Fibroblast of the conjunctiva (primary cell): ENCODE measurements at places on chromosomes 12 and 14.

- DNase-seq = no peak
These were observed 291.7 kb downstream of the CACNA1C start for GRCh38 chr12:2344476-2344875.

GRCh38 chr14:61106959-61107641 lies 126.1 kb downstream of the SLC38A6 start:
- peak; percentile 51 for DNase-seq

GRCh38 chr12:124369055-124369826 lies 74.3 kb downstream of the RFLNA start:
- DNase-seq = peak; percentile 92

DNA sequence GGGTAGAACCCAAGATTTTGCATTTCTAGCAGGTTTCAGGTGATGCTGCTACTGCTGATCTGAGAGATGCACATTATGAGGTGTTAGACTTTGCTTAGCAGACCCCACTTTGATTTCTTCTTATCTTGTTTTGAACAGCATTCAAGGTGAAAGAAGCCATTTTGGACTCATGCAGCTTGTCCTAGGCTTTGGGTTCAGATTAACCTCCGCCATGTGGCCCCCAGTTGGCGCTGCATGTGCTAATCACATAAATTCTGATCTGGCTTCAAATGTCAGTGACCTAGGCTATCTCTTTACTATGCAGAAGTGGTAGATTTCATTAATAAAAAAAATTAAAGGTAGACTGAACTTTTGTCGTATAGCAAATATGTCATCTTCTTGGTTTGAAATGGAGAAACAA lies 89.8 kb upstream of the DYRK2 start:
- no peak for DNase-seq

DNA sequence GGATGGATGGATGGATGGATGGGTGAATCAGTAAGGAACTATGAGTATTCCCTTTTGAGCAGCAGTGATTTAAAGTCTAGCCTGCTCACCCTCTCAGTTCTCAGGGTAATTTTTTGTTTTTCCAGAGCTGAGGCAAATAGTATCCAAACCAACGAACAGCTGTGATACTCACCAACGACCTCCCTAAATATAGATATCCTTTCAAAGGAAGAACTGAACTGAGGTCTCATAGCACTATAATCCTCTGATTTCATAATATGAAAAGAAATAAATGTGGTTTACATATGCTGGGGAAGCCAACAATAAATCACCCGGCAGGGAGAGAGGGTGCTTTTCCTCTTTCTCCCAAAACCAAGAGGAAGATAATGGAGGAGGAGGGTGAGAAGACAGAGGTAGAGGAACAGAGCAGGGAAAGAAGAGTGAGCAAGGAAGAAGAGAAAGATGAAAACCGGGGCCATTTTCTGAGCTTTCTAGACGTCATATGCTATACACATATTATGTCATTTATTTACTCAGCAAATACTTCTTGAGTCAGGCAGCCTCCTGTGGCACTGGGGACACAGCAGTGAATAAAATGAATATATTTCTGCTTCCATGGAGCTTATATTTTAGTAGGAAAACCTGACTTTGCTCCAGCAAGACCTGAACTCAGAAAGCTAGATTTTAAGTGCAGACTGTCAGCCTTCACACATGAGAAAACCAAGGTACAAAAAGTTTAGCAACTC lies 710.7 kb upstream of the TBX3 start:
- DNase-seq = no peak

DNA sequence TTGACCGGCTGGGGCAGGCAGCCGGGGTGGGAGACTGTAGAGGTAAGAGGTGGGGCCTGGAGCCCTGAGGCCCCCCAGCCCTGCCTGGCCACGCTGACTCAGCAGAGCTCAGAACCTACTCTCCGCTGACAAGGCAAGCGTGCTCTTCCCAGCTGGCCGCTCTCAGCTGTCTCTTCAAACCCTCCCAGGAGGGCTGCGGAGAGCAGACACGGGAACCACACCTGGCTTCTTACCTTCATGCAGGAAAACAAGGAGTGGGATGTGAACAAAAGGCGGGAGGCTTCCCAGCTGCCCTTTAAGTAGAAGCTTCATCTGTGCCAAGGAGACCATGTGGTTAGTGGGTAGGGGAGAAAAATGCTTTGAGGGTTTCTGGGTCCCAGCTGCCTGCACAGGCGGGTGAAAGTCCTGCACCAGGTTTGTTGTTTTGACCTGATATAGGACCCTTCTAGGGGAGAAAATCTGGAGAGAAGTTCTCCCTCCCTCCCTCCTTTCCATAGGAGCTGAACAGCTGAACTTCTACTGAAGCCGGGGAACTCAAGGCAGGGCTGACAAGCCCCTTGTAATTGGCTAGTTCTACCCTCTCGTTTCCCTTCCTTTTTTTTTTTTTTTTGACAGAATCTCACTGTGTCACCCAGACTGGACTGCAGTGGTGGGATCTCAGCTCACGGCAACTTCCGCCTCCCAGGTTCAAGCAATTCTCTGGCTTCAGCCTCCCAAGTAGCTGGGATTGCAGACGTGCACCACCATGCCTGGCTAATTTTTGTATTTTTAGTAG lies 12.8 kb upstream of the TESC start:
- no peak for DNase-seq

DNA sequence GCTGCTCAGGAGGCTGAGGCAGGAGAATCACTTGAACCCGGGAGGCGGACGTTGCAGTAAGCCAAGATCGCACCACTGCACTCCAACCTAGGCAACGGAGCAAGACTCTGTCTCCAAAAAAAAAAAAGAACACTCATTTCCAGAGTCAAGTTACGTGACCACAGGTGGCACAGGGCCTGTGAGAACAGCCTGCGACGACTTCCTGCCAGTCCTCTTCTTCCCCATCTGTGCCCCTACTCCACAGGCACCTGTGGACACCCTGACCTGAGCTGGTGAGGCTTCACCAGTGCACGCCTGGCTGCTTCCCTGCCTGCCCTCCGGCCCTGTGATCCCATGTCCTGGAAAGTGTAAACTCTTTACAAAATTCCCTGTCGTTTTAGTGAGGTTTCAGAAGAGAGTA lies 77.7 kb downstream of the PPP2R5C start:
- no peak for DNase-seq
